Smooth muscle cell of bladder (primary cell): ENCODE measurements at places on chromosomes 11 and 22. TPM values are rescaled to one million over a fixed set of nuclear protein-coding genes. Genes with fewer than 3 reads are reported as not detected.

TREH gene
- not detected in 2 replicates for total RNA-seq

PTDSS2 gene
- 30.9 and 42.6 TPM in 2 replicates for total RNA-seq

TYR gene
- total RNA-seq, result not detected in 2 replicates

CTSF gene
- total RNA-seq, result 15.9 and 21.3 TPM in 2 replicates

CNIH2 gene
- total RNA-seq, result 0.28 TPM in 1 of 2 replicates, not detected in the other

MMP13 gene
- total RNA-seq, result not detected in 2 replicates

KCNJ4 gene
- not detected in 2 replicates for total RNA-seq

PKP3 gene
- total RNA-seq, result 1.3 and 1.6 TPM in 2 replicates

ABCG4 gene
- 0.14 and 0.18 TPM in 2 replicates for total RNA-seq

ARHGEF12 gene
- total RNA-seq, result 73.4 and 80.3 TPM in 2 replicates

PGGHG gene
- 7.5 and 14.0 TPM in 2 replicates for total RNA-seq

TEX54 gene
- not detected in 2 replicates for total RNA-seq

SYT12 gene
- total RNA-seq, result 0.14 and 0.55 TPM in 2 replicates

SLC43A1 gene
- total RNA-seq, result 16.8 and 19.9 TPM in 2 replicates

RIMBP3C gene
- 0.14 and 0.18 TPM in 2 replicates for total RNA-seq

P4HA3 gene
- 20.8 and 35.9 TPM in 2 replicates for total RNA-seq

RAD9A gene
- total RNA-seq, result 2.4 and 5.4 TPM in 2 replicates

CAPN5 gene
- 9.5 and 11.1 TPM in 2 replicates for total RNA-seq

CARD18 gene
- total RNA-seq, result not detected in 2 replicates

ARHGAP20 gene
- total RNA-seq, result 6.7 and 9.1 TPM in 2 replicates

SPTY2D1 gene
- 14.0 and 14.2 TPM in 2 replicates for total RNA-seq

KDM4E gene
- not detected in 2 replicates for total RNA-seq

SCGB1A1 gene
- total RNA-seq, result not detected in 2 replicates

LIN7C gene
- total RNA-seq, result 45.9 and 46.7 TPM in 2 replicates

SULT4A1 gene
- 0.09 and 0.14 TPM in 2 replicates for total RNA-seq

COMMD9 gene
- 17.5 and 22.6 TPM in 2 replicates for total RNA-seq

ACRV1 gene
- total RNA-seq, result not detected in 2 replicates

ZBTB16 gene
- 0.09 and 0.71 TPM in 2 replicates for total RNA-seq

ZNF70 gene
- total RNA-seq, result 2.6 and 3.4 TPM in 2 replicates

DDI1 gene
- under 0.01 TPM in 1 of 2 replicates, not detected in the other for total RNA-seq

DCDC1 gene
- under 0.01 and 0.09 TPM in 2 replicates for total RNA-seq

NAALAD2 gene
- 0.14 and 0.28 TPM in 2 replicates for total RNA-seq

BBOX1 gene
- 0.28 TPM in 1 of 2 replicates, not detected in the other for total RNA-seq

CCDC81 gene
- total RNA-seq, result 0.55 and 0.85 TPM in 2 replicates

MRGPRX3 gene
- total RNA-seq, result not detected in 2 replicates
